ENCODE measurements at places on chromosomes 1 and 21.

DNA sequence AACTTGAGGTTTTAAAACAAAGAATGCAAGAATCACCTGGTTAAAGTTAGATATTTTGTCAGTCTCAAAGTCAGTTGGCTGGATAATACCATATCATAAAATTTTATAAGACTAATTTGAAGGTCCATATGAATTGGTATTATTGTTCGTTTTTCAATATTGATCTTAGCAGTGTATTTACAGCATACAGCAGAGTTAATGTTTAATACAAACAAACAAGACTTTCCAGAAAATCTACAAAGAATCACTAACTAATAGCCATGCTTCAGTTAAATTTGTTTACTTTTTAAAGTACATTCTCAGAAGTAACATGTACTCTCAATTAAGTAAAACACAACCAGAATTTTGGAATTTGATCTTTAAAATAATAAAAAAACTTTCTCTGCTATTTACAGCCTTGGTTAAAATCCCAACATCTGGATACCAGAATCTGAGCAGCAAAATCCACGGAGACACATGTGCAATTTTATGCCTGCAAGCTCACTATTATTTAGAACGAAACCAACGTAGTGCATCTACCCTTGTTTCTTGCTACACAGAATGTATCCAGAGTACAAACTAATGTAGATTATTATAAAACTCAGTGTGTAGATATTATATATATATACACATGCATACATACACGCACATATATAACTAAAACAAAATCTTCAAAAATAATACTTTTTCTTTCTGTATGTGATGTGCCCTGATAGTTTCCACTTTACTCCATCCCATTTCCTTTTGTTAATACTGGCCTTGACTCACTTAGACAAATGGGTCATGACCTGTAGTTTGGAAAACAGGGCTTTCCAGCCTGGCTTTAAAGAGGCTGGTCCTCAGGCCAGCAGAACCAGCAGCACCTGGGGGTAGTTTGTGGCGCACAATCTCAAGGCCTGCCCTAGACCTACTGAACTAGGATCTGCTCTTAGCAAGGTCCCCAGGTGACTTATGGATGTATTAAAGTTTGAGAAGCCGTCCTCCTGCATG, 63.6 kb upstream of the ERG start:
- no peak for DNase-seq

DNA sequence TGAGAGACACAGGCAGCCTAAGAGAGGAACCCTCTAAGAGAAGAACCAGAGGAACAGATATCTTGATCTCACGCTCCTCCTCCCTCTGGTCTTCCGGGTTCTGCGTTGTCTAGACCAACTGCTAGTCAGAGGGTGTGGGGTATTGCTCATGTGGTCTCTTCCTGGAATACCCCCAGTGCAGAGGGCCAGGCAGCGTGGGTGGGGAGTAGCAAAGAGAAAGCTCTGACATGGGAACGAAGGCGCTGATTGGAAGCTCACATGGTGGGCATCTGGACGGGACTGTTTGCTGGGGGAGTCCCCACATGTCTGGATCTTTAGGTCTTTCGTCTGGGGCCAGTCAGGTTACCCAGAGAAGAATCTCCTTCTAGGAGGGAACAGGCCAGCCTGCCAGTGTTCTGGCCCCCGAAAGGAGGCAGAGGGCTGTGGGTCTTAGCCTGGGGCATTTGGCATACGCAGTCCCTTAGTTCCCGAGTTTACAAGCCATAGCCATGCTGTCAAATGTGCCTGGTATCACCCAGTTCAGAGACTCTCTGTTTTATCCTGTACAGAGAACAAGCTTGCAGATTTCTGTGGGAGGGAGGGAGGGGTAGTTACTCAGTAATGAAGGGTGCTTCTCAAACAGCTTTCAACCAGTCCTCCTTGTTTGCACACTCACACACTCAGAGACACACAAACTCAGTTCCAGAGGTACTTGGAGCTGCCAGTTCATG, 18.3 kb upstream of the IL6R start:
- DNase-seq, result no peak

GRCh38 chr1:39960431-39960958, 5.5 kb downstream of the MFSD2A start:
- peak; percentile 39 for DNase-seq

GRCh38 chr1:16032388-16033102, 10.7 kb downstream of the CLCNKA start:
- DNase-seq, result peak; percentile 90

DNA sequence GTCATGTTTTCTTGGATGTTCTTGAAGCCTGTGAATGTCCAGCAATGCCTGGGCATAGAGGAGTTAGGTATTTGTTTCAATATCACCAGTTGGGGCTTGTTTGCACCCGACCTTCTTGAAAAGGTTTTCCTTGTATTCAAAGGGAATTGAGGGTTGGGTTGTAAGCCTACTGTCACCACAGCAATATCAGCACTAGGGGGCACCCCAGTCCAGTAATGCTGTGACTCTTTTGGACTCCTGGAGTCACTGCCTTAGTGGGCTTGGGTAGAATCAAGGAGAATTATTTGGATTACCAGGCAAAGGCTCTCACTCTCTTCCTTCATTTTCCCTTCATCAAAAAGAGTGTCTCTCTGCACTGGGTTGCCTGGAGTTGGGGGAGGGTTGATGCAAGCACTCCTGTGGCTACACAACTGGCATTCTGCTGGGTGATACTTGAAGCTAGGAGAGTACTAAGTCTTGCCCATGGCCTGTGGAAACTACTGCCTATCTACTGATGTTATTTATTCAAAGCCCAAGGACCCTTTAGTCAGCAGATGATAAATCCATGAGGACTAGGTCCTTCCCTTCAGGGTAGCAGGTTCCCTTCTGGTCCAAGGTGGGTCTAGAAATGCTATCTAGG, 34.5 kb downstream of the OR10R2 start:
- DNase-seq, result no peak

DNA sequence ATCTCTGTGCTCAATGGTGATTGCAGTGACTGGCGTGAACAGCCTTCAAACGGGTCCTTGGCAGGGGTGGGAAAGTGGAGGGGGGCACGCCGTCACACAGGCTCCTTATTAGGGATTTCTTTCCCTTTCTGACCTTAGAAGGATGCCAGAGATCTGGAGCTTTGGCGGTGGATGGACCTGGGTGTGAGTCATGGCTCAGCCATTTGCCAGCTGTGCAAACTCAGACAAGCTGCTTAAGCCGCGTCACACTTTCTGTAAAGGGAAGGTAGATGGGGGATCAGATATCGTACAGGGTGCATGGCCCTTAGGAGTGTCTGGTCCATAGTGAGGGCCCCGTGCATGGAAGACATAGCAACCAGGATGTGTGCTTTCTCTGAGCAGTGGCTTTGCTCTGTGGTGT, 48.3 kb upstream of the C1orf174 start:
- DNase-seq, result no peak

DNA sequence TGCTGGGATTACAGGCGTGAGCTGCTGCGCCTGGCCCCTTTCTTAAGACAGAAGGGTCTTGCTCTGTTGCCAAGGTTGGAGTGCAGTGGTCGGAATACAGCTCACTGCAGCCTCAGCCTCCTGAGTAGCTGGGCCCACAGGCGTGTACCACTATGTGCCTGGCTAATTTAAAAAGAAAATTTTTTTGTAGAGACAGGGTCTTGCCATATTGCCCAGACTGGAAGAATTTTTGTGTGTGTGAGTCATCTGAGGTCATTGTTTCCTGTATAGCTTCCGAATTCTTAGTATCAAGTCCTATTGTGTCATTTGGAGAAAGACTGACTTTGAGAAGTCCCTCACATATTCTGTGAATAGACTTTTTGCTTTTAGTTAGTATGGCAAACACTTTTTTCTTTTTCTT, 4.7 kb downstream of the SZRD1 start:
- no peak for DNase-seq

DNA sequence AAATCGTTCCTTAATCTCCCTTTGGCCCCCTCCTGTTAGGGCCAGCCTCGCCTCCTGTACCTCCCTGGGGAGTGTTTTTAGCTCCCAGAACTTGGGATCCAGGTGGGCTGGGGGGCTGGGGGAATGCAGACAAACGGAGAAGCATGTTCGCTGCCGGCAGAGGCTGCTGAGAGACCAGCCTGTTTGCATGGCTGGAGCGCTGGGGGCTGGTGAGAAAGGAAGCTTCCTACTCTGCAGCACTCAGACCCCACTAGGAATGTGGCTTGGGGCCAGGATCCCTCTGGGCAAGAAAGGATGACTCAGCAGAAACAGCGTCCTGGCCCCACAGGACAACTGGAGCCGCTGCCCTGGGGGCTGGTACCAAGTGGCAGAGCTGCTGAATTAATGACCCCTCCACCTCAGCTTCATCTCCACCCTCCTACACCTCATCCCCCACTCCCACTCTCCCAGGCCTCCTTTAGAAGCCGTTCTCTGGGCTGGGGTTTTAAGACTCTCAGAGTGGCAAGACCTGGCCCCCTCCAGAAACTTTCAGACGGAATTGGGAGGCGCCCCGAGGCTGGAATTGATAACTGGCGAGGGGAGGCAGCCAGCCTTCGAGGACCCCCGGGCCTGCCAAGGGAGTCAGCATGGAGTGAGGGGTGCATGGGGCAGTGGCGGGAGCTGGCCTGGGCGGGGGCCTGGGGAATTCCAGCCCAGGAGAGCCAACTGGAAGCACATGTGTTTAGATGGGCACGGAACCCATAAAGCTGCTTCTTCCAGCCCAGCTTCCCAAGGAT, 28.5 kb upstream of the EPS8L3 start:
- DNase-seq, result peak; percentile 87

DNA sequence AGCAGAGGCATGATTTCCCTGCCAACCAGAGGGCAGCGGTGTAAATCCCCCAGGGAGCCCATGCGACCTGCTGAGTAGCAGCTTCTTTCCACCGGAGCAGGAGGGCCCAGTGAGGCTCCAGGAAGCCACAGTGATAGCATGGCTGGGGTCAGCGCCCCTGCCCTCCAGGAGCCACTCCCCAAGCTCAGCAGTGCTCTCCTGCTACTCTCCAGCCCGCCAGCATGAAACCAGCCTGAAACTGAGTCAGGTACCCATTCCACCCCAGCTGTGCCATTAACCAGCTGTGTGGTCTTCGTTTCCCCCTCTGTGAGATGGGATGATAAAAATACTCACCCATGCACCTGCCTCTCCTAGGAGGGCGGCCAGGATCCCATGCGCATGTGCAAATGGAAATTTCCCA, 123.8 kb upstream of the TMEM51 start:
- DNase-seq, result no peak

- no peak for DNase-seq
Measured at GRCh38 chr1:200058341-200058740, 30.8 kb downstream of the NR5A2 start.

DNA sequence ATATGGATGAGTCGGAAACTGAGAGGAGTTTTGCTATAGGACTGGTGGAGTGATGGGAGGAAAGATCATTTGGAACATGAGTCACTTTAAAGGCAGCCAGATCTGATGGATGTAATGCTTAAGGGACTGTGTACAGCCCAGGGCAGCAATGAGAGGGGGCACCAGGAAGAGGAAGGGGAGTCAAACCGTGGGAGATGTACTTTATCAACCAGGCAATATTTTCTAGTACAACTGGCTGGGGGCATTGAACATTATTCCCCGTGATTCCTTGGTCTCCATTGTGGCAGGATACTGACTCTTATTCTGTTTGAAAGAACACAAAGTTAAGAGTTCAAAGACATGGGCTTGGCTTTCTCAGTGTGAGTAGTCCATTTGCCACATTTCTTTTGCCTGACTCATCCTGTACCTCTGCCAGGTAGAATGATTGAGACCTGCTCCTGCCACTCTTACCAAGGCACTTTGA, 268.2 kb upstream of the NR5A2 start:
- no peak for DNase-seq

DNA sequence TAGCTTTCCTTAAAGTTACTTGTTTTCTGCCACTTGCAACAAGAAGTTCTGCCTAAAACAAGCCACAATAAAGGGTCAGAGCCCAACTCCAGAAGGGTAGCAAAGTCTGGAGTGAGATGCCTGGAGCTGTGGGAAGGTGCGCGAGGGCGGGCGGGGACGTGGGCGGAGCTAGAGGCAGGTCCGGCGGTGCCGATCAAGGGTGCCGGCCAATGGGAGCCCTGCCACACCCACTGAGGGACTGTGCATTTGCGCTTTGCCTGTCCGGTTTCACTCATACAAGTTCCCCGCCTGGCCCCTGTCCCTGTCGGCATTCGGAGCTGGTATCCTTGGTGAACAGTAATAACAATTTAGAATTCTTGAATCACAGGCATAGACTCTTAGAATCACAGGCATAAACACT, 732.4 kb downstream of the MATN1 start:
- peak; percentile 84 for DNase-seq

- no peak for DNase-seq
Measured at GRCh38 chr1:205751036-205751651, 1.2 kb upstream of the NUCKS1 start.

DNA sequence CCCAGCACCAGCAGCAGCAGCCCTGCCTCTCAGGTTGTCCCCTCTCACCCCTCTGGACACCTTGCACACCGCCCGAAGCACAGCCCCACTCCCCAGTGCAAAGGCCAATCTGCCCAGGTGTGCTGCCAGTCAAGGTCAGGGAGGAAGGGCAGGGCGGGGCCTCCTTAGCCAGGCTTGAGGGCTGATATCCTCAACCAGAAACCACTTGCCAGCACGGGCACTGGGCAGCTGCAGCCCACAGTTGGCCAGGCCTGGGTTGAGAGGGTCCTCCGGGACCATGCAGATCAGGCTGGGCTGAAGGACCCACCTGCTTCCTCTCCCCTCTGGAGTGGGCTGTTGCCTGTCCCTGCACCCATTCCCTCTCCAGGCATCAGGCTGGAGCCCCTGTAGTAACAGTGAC, 588.3 kb downstream of the NPHP4 start:
- DNase-seq, result no peak

DNA sequence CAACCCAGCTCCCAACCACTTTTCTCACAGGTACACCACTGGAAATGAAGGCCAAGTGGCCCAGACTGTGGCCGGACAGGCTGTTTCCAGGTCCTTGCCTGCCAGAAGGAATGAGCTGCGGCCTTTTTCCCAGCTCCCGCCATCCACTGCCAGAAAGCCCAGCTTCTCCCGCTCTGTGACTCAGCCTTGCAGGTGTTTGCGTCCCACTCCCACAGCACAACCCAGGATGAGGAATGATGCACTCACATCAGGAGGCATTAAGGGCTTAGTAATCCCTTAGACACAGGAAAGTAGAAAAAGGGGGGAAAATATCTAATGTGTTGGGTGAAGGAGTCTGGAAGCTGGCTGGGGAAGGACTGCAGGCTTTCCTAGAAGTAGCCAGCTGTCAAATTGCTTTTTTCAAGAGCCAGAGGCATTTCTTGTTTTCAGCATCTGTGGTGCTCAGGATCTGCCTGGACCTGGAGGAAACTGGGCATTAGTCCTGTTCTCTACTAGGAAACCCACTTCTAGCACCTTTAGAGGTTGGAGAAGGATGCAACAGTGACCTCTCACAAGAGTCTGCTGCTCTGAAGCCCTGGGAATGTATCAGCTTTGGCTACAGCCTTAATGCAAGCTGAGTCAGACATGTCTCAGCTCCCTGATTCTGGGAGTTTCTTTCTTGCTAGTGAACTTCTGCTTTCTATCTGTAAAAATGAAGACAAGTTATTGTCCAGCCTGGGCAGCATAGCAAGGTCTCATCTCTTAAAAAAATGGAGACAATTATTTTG, 13.2 kb upstream of the MAP1LC3C start:
- DNase-seq, result no peak

- DNase-seq, result no peak
Measured at GRCh38 chr1:75922698-75923097, 9.5 kb downstream of the ASB17 start.
